ENCODE measurements at places on chromosomes 7 and 10.

DNA sequence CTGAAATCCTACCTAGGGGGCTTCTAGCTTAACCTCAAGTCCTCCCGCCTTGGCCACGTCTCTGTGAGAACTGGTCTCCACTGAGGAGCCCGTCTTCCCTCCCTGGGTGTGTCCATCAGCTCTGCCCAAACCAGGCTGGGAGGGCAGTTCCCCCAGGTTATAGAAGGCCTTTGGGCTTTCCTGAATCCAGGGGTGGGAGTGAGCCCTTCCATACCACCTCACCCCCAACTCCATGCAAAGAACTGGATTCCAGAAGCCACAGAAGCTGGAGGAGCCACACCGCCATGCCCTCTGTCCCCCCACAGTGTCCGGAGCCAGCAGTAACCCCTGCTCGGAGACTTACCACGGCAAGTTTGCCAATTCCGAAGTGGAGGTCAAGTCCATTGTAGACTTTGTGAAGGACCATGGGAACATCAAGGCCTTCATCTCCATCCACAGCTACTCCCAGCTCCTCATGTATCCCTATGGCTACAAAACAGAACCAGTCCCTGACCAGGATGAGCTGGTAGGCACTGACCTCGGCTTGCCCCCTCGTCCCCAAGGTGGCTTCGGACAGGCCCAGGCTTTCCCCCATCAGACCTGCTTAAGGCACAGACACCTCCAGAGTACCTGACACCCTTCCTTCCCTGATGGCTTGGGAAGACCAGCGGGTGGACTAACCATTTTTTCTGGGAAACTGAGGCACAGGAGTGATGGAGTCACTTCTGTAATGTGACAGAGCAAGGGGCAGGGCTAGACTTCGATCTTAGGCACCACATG, 4.7 kb downstream of the CPA1 start:
- no peak for DNase-seq

GRCh38 chr7:121151774-121152221, 163.3 kb downstream of the CPED1 start:
- no peak for DNase-seq

DNA sequence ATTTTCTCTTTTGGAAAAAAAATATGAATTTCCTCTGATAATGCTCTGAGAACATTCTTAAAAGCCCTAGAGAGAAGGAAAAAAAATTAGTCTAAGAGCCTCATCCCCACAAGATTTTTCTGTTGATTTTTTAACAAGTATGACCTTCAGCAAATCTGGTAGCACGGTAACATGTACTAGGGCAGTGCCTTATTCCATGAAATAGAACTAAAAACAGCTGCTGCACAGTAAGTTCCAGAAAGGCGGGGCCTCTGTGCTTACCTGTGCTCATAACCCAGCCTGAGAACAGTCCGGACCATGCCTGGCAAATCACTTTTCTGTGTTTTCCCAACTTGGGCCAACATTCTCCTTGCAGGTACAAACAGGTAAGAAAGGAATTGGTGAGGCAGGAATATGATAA, 519.1 kb upstream of the AKR1E2 start:
- DNase-seq, result no peak

- DNase-seq, result no peak
Measured at GRCh38 chr7:117219485-117219884, 103.4 kb downstream of the WNT2 start.

DNA sequence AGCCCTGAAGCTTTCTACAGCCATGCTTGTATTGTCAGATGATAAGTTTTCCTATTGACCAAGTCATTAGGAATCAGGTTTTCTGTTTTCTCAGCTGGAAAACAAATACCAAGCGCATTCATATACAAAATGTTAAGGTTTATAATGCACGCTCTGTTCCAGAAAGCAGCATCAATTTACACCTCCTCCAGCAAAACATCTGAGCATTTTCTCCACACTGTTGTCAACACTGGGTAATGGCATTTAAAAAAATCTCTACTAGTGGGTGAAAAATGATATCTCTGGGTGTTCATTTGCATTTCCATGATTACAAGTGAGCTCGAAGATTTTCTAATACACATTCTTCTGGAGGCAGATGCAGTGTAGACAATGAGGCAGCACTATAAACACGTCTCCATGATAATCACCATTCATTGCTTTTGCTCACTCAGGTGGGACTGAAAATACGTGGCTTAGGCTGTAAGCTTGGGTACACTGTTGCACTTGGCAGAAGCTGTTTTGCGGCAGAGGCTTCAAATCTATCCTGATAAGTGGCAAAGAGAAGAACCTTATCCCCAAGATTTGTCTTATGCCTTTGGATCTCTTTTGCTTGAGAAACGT, 114.8 kb upstream of the PLPP4 start:
- DNase-seq, result no peak

DNA sequence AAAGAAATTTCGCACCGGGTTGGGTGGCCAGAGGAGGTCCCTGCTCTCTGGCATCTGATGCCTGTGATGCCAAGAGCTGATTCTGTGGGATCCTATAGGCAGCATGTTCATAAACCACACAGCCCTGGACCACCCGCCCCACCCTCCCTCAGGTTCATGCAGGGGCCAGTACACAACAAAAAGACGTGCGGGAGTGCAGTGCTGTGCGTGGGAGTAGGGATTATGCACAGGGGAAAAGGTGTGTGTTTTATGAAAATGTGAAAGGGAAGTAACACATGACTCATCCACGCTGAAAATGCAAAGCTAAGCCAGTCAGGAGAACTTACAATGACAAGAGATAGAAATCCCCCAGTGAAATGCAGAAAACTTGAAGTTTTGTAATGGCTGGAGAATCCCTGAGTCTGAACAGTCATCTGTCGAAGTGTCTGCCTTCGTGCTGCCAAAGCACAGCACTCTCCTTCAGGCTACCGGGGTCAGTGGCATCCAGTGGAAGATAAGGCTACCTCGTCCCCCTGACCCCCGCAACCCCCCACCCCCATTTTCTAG, 1.1 kb downstream of the KIAA1217 start:
- no peak for DNase-seq

- no peak for DNase-seq
Measured at GRCh38 chr7:155588468-155588998, 42.2 kb upstream of the CNPY1 start.

GRCh38 chr10:62021128-62021665, 119.7 kb downstream of the ARID5B start:
- DNase-seq, result no peak

DNA sequence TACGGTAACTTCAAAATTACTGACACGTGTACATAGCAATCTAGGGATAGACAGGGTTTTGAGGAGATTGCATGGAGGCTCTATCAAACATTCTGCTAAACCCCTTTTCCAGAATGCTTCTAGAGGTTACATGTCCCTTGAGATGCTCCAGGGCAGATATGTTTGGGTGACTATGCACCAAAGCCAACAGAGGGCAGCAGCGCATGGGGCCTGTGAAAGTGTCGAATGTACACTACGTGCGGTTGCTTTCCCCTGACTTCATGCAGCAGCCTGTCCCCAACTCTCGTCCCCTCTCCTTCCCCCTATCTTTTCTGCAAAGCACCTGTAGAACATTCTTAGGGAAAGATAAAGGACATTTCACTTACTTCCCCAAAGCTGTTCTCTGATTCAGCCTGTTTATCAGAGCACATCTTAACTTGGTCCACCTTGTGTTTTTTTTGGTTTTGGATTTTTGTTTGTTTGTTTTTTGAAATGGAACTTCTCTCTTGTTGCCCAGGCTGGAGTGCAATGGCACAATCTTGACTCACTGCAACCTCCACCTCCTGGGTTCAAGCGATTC, 90.2 kb downstream of the UBE3C start:
- no peak for DNase-seq

GRCh38 chr10:78528749-78529204, 495.1 kb downstream of the RPS24 start:
- no peak for DNase-seq

GRCh38 chr7:10483671-10484070, 490.0 kb upstream of the PHF14 start:
- no peak for DNase-seq

GRCh38 chr10:33214174-33214573, 120.3 kb downstream of the NRP1 start:
- DNase-seq, result no peak

GRCh38 chr7:30740417-30741181, 11.3 kb upstream of the INMT start:
- peak; percentile 58 for DNase-seq

DNA sequence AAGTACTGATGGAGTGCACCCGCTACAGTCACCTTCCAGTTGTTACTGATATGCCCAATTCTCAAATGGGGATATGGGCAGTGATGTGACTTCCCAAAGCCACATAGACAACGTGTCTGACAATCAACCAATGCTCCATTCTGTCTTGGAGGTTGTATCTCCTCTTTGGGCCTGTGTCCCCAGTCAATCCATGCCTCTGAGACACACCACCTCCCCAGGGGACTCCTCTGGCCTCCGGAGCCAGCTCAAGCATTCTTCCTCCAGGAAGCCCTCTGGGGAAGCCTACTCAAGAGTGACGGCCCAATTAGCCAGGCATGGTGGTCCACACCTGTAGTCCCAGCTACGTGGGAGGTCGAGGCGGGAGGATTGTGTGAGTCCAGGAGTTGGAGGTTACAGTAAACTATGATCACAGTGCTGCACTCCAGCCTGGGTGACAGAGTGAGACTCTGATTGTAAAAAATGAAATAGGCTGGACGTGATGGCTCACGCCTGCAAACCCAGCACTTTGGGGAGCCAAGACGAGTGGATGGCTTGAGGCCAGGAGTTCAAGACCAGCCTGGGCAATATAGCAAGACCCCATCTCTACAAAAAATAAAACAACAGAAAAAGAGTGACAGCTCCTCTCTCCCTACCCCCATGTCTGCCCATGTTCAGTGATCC, 99.5 kb upstream of the TNRC18 start:
- no peak for DNase-seq

- DNase-seq, result no peak
Measured at GRCh38 chr10:131845505-131846239, 55.1 kb upstream of the PPP2R2D start.

DNA sequence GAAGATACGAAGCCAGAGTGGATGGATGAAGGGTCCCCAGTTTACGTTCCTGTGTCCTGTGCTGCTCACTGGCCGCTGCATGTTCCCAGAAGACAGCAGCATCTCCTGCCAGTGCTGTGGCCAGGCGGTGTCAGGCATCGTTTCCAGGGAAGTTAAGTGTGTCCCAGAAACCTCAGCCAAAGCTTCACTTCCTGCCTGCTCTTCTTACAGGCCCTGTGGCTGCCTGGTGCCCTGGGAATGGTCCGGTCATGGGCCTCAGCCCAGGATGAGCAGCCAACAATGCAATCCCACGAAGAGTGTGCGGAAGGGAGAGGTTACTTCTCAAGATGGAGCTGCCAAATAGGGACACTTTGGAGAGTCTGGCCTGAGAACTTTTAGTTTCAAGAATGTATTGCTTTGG, 99.7 kb upstream of the TARP start:
- DNase-seq, result no peak

DNA sequence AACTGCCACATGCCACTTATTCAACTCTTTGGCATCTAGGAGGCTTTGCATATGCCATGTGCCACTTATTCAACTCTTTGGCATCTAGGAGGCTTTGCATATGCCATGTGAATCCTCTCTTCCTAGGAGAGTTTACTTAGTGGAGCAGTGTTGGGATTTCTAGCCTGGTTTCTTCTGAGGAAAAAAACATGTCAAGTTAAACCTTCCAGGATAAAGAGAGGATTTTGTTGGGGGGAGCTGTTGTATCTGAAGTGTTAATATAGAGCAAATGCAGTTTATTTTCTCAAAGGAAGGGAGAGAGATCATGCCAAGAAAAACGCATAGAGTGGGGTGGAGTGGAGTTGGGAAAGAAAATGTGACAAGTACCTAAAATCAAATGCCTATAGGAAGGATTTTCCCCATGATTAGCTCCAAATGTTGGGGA, 91.5 kb downstream of the MCU start:
- no peak for DNase-seq

- DNase-seq, result no peak
Measured at GRCh38 chr10:113907166-113907565, 52.7 kb downstream of the NHLRC2 start.

DNA sequence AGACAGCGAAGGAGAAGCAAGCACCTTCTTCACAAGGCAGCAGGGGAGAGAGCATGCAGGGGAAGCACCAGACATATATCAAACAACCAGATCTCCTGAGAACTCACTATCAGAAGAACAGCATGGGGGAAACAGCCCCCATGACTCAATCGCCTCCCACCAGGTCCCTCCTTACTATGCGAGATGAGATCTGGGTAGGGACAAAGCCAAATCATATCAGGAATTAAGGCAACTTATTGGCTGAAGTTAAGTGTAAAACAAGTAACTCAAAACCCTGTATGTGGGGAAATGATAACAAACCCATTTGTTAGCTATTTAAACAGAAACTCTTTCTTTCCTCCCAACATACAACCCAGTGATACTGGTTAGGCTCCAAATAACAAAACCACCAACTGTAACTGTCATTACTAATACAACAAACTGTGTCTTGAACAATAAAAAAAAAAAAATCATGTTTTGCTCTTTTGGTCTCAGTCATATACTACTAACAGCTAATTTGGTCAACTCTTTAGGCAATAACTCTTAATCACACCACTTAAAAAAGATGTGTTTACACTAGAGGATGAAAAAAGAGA, 57.8 kb downstream of the MINDY3 start:
- no peak for DNase-seq

- no peak for DNase-seq
Measured at GRCh38 chr7:30556840-30557239, 37.8 kb upstream of the GARS1 start.

- DNase-seq, result no peak
Measured at GRCh38 chr10:103808780-103809179, 46.6 kb downstream of the SH3PXD2A start.

- DNase-seq, result no peak
Measured at GRCh38 chr7:8831376-8831775, 398.0 kb downstream of the NXPH1 start.

DNA sequence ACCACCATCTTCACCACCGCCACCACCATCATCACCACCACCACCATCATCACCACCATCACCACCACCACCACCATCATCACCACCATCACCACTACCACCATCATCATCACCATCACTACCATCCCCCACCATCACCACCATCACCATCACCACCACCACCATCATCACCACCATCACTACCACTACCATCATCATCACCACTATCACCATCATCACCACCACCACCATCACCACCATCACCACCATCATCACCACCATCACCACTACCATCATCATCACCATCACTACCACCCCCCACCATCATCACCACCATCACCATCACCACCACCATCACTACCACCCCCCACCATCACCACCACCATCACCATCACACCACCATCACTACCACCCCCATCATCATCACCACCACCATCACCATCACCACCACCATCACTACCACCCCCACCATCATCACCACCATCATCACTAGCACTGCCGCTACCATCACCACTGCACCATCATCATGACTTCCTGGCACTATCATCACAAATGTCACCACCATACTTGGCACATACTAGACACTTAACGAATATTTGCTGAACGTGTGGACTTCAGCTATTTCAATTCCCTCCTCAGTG, 25.3 kb upstream of the FZD8 start:
- no peak for DNase-seq

GRCh38 chr10:8489823-8490222, 435.3 kb downstream of the GATA3 start:
- no peak for DNase-seq

- DNase-seq, result no peak
Measured at GRCh38 chr7:111893190-111893589, 313.0 kb downstream of the DOCK4 start.
